GM23248 (cell line): ENCODE measurements at places on chromosomes 1 and 21. TPM values are rescaled to one million over a fixed set of nuclear protein-coding genes. Genes with fewer than 3 reads are reported as not detected.

- no peak overlapping the region for H3K4me3 ChIP-seq
- no peak overlapping the region for H3K27ac ChIP-seq
- H3K36me3 ChIP-seq, result no peaks in the 10 kb centered on the region
- peaks cover 30% of the 10 kb centered on the region for H3K27me3 ChIP-seq
Observed at GRCh38 chr1:179760521-179760920, 17.4 kb downstream of the FAM163A start.

- 0 out of 2 replicates have a peak, but pooled peaks cover 9% of the 10 kb centered on the region for H3K36me3 ChIP-seq
- no peaks in the 10 kb centered on the region for H3K27me3 ChIP-seq
- H3K27ac ChIP-seq, result peak overlapping the region; percentile 78
- H3K4me3 ChIP-seq, result 0 out of 2 replicates have a peak overlapping the region, but pooled peaks have one; percentile 5
Observed at GRCh38 chr1:115251340-115251748, 86.7 kb downstream of the NGF start.

GRCh38 chr1:53896635-53897229, 2.7 kb downstream of the DIO1 start:
- peak overlapping the region; percentile 82 for H3K27ac ChIP-seq
- no peaks in the 10 kb centered on the region for H3K36me3 ChIP-seq
- peak; percentile 91 for DNase-seq
- H3K4me1 ChIP-seq, result peaks cover 24% of the 10 kb centered on the region

GRCh38 chr1:165063181-165063965, 293.1 kb downstream of the LMX1A start:
- H3K36me3 ChIP-seq, result no peaks in the 10 kb centered on the region
- H3K27ac ChIP-seq, result 0 out of 2 replicates have a peak overlapping the region, but pooled peaks have one; percentile 7
- H3K4me1 ChIP-seq, result peaks cover 19% of the 10 kb centered on the region
- H3K4me3 ChIP-seq, result no peak overlapping the region

GRCh38 chr1:153804112-153804511, 28.9 kb downstream of the SLC27A3 start:
- H3K4me1 ChIP-seq, result peaks cover 11% of the 10 kb centered on the region
- no peak overlapping the region for H3K27ac ChIP-seq
- H3K36me3 ChIP-seq, result no peaks in the 10 kb centered on the region
- H3K4me3 ChIP-seq, result no peak overlapping the region
- H3K27me3 ChIP-seq, result no peaks in the 10 kb centered on the region
- DNase-seq, result no peak

- no peak overlapping the region for H3K27ac ChIP-seq
- no peaks in the 10 kb centered on the region for H3K27me3 ChIP-seq
- H3K4me3 ChIP-seq, result no peak overlapping the region
- DNase-seq, result no peak
Observed at GRCh38 chr1:200128944-200129879, 101.7 kb downstream of the NR5A2 start.

DNA sequence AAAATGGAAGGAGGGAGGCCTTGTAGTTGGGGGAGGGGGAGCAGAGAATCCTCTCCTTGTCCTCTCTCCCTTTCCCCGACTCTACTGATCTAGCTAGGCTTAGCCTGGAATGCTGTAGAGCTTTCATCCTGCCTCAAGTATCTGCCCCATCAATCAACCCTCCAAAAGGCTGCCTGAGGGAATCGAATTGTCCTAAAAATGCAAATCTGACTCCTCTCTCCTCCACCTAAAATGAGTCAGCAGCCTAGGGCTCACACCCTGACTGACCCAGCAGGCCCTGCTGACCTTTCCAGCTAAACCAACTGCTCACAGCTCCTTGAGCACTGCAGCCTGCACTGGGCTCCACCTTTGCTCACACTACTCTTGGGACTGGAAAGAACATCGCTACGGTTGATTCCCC, 2.8 kb downstream of the HPDL start:
- no peak overlapping the region for H3K27ac ChIP-seq
- H3K27me3 ChIP-seq, result no peaks in the 10 kb centered on the region
- H3K36me3 ChIP-seq, result no peaks in the 10 kb centered on the region
- H3K4me1 ChIP-seq, result 0 out of 2 replicates have a peak, but pooled peaks cover 3% of the 10 kb centered on the region

DNA sequence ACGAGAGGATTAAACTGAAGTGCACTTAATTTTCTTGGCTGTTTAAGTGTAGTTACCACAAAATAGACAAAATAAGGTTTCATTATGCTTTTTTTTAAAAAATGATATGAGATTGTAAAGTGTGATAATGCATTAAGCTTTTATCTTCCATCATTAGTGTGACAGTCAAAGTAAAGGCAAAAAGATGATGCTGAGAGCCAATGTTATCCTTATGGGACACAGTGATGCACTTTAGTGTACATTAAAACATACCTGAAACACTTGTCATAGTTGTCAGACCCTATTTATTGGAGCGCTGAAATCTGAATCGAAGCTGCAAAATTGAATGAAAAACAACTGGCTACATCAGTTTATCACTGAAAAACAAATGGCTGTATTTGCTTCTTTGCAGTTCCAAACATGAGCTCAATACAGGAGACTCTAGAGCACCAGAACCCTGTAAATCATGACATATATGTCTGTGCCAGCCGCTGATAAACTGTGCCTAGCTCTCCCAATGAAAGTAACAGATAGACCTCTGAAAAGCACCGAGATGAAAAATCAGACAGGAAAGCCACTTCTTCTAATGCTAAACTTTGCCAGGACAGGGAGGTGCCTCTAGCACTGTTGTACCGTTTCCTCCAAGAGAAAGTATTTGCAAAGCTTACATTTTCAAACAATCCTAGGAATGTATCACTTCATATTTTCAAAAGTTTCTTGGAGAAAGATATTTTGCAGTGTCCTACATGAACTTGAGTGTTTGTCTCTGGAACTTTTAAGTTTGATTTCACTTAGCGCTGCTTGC, 120.7 kb upstream of the TMPRSS15 start:
- H3K27ac ChIP-seq, result no peak overlapping the region
- H3K36me3 ChIP-seq, result no peaks in the 10 kb centered on the region
- no peak overlapping the region for H3K4me3 ChIP-seq
- no peak for DNase-seq
- H3K27me3 ChIP-seq, result no peaks in the 10 kb centered on the region
- H3K4me1 ChIP-seq, result no peaks in the 10 kb centered on the region

GRCh38 chr1:66521721-66522365, 12.1 kb upstream of the SGIP1 start:
- no peaks in the 10 kb centered on the region for H3K36me3 ChIP-seq
- peaks cover 11% of the 10 kb centered on the region for H3K4me1 ChIP-seq
- H3K27me3 ChIP-seq, result no peaks in the 10 kb centered on the region
- H3K27ac ChIP-seq, result peak overlapping the region; percentile 19

DNA sequence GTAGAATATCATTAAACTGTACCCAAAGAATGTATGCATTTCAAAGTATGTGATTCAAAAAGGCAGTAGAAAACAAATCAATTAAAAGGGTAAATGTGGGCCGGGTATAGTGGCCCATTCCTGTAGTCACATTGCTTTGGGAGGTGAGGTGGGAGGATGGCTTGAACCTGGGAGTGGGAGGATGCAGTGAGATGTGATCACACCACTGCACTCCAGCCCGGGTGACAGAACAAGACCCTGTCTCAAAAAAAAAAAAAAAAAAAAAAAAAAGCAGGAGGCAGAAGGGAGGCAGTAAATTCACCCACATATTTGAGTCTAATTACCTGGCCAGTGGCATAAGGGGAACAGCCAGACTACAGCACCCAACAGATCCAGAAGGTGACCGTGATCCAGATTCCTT, 17.9 kb upstream of the PRSS38 start:
- no peaks in the 10 kb centered on the region for H3K27me3 ChIP-seq
- H3K4me3 ChIP-seq, result no peak overlapping the region
- DNase-seq, result no peak
- H3K27ac ChIP-seq, result no peak overlapping the region
- H3K36me3 ChIP-seq, result no peaks in the 10 kb centered on the region
- H3K4me1 ChIP-seq, result peaks cover 17% of the 10 kb centered on the region

DNA sequence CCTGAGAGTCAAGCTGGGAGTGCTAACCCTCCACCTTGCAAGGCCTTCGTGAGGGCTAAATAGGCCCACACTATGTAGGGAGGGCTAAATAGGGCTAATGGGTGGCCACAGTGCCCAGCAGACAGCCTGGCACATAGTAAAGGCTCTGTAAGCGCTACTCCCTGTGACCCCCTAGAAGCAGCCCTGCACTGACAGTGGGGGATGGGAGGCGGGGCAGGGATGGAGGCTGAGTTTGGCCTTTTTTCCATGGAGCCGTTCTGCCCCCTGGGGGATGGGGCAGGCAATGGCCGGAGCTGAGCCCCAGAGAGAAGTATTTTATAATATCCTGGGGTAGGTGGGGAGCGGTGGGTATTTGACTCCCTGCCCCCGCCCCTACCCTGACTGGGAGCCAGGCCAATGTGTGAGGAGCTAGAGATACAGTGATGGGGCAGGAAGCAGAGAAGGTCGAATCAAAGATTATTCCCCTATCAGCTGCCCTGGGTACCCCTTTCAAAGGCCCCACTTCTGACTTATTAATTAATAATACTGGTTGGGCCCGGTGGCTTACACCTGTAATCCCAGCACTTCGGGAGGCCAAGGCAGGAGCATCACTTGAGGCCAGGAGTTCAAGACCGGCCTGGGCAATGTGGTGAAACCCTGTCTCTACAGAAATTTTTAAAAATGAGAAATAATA, 42.3 kb downstream of the LACTBL1 start:
- H3K4me1 ChIP-seq, result no peaks in the 10 kb centered on the region
- no peaks in the 10 kb centered on the region for H3K36me3 ChIP-seq
- H3K27ac ChIP-seq, result no peak overlapping the region

DNA sequence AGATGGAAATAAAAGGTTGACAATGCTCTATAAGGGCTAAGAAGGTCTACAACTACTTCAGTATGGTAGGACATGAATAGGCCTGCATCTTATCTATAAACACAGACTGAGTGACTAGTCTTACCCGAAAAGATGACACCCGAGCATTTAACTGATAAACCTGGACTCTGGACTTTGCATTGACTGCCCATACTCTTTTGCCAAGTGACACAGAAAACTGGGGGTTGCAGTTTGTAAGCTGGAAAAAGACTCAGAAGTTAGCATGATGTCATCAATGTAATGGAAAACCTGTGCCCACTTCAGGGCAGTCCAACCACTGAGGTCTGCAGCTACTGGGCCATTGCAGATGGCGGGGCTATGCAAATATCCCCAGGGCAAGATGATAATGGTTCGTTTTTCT, 258.3 kb upstream of the NEGR1 start:
- H3K27me3 ChIP-seq, result no peaks in the 10 kb centered on the region
- no peak overlapping the region for H3K27ac ChIP-seq
- H3K36me3 ChIP-seq, result no peaks in the 10 kb centered on the region
- no peak overlapping the region for H3K4me3 ChIP-seq

GRCh38 chr1:243470502-243470901, 214.7 kb downstream of the SDCCAG8 start:
- no peak overlapping the region for H3K27ac ChIP-seq
- no peaks in the 10 kb centered on the region for H3K27me3 ChIP-seq
- H3K4me3 ChIP-seq, result no peak overlapping the region
- H3K4me1 ChIP-seq, result peaks cover 17% of the 10 kb centered on the region
- peak; percentile 16 for DNase-seq

GRCh38 chr1:212922016-212922415, 28.3 kb upstream of the VASH2 start:
- peaks cover 18% of the 10 kb centered on the region for H3K4me1 ChIP-seq
- H3K36me3 ChIP-seq, result no peaks in the 10 kb centered on the region
- H3K4me3 ChIP-seq, result no peak overlapping the region

DNA sequence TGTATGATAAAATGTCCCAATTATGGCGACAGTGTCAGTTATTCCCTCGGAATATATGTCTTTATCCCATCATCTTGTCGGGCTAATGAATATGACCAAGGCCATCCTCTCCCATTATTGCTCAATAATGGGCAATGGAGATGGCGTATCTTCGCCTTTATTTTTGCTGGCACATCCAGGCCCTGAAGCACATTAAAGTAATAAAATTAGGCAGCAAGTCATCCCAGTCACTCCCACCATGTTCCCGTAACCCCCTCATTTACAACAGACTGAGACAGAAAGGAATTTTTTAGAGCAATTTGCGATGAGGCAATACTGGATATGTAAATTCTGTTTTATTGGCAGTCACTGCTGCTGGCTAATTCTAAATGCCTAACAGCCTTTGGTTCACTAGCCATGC, 35.3 kb downstream of the CLIC6 start:
- peak overlapping the region; percentile 41 for H3K4me3 ChIP-seq
- no peaks in the 10 kb centered on the region for H3K27me3 ChIP-seq
- peak; percentile 85 for DNase-seq
- H3K27ac ChIP-seq, result peak overlapping the region; percentile 98
- peaks cover 39% of the 10 kb centered on the region for H3K4me1 ChIP-seq
- H3K36me3 ChIP-seq, result no peaks in the 10 kb centered on the region

DNA sequence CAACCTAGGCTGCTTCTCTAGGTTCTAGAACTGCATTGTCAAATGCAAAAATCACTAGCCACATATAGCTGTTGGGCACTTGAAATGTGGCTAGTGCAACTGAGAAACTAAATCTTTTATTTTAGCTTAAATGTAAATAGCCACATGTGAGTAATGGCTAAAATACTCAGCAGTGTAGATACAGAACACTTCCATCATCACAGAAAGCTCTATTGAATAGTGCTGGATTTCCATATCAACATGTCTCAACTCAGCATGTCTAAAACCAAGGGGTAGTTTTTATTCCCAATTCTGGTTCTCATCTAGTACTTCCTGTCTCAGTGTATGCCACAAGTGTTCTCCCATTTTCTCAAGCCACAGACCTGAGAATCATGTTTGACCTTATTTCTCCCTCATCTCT, 7.5 kb upstream of the TP53BP2 start:
- H3K27me3 ChIP-seq, result no peaks in the 10 kb centered on the region
- no peak overlapping the region for H3K27ac ChIP-seq
- H3K4me1 ChIP-seq, result no peaks in the 10 kb centered on the region

DNA sequence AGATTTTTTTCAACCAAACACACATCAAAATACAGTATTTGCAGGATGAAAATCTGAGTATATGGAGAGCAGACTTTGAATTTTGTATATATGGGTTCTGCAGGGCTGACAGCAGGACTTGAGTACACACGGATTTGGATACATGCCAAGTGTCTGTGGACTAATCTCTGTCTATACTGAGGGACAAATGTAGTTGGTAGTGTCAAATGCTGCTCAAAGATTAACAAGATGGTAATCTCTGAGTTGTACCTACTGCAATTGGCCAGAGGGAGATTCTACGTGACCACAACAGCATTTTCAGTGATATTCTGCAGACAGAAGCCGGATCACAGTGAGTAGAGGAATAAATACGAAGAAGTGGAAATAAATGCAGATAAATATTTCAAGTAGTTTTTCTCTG, 43.4 kb downstream of the SHCBP1L start:
- no peak for DNase-seq
- H3K36me3 ChIP-seq, result no peaks in the 10 kb centered on the region
- H3K27ac ChIP-seq, result no peak overlapping the region
- H3K4me1 ChIP-seq, result no peaks in the 10 kb centered on the region
- H3K27me3 ChIP-seq, result no peaks in the 10 kb centered on the region

INSRR gene
- not detected in 2 replicates for total RNA-seq

LAD1 gene
- not detected in 2 replicates for total RNA-seq

LAMB3 gene
- 6.8 and 8.1 TPM in 2 replicates for total RNA-seq

TAL1 gene
- not detected in 2 replicates for total RNA-seq

PIGV gene
- 28.9 and 31.0 TPM in 2 replicates for total RNA-seq

AJAP1 gene
- total RNA-seq, result under 0.01 and 0.86 TPM in 2 replicates

BEND5 gene
- total RNA-seq, result not detected in 2 replicates

INKA2 gene
- 0.63 and 1.3 TPM in 2 replicates for total RNA-seq

OR1C1 gene
- total RNA-seq, result not detected in 2 replicates

PRKAA2 gene
- 0.65 and 0.76 TPM in 2 replicates for total RNA-seq

MANEAL gene
- total RNA-seq, result 0.65 and 1.8 TPM in 2 replicates

SMPDL3B gene
- not detected in 2 replicates for total RNA-seq

PPOX gene
- 18.8 and 36.2 TPM in 2 replicates for total RNA-seq

USP48 gene
- total RNA-seq, result 34.3 and 43.0 TPM in 2 replicates

FAM177B gene
- not detected in 2 replicates for total RNA-seq
